Stimulated activated memory B cell treated with anti-CD40 and anti-IgM and Interleukin-4, amounts not matched to agents 10 μg/mL and 1 μg/mL and 100 μg/mL, for 72 hours (primary cell): ENCODE measurements at places on chromosomes 5 and 9.

DNA sequence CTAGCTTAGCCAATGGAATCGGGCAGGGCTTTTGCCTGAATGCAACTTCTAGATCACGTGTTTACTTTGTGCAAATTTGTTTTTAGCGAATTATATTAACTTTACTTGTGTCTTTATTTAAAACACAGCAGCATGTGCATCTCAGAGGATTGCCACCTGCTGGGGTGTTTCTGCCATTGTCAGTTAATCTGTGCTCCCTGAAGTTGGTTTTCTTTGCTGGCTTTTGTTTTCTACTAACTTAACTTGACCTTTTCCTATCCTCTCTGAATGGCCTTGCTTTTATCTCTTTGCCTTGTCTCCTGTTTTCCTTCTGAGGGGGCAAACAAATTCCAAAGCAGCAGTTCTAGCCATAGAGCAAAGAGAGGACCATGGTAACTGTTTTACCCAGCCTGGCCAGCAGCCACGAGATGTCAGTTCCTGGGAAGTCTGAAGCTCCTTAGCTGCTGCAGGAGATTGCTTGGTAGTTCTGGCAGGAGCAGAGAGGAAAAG is 67.6 kb downstream of the ARHGEF28 start:
- no peak for ATAC-seq

GRCh38 chr5:37064442-37064841 is 184.7 kb downstream of the CPLANE1 start:
- no peak for ATAC-seq

DNA sequence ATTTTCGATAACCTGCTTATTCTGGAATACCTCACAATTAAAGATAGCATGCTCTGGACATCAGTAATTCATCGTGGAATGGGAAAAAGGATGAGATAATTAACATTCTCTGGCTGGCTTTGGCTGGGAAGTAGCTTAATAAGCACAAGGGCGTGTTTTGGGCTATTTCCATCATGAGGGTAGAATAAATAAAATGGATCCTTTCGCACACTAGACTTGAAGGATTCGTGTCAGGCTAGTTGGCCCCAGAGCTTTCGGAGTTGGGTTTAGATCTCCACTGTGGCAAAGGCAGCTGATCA is 151.2 kb upstream of the ADRA1B start:
- ATAC-seq = no peak

- ATAC-seq = peak; percentile 71
Observed at GRCh38 chr5:178113141-178113787, at the start of gene N4BP3. N4BP3 (plus strand) TSS chr5:178113532; CDS start chr5:178119584, 6,052 bp downstream.

DNA sequence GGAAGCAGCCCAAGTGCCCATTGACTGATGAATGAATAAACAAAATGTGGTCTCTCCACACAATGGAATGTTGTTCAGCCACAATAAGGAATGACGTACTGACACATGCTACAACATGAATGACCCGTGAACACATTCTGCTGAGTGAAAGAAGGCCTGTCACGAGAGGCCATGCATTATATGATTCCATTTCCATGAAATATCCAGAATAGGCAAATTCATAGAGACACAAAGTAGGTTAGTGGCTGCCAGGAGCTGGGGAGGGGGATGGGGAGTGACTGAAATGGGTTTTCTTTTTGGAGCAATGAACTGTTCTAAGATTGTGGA is 41.4 kb downstream of the BICD2 start:
- ATAC-seq = no peak

DNA sequence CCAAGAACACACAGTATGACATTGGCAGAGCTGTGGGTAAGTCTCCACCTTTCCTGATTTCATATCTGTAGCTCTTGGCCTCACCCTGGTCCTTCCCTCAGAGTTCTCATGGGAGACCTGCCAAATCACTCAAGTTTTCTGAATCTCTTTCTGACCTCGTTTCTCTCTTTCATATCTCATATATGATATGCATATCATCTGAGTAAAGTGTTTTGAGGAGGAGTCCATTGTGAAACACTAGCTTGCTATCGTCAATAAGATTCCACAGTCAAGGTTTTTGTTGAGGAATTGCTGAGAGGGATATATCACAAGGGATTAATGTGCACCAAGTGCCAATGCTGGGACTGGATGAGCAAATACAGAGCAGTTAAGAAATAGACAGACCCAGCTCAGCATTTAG is 739.2 kb downstream of the BRINP1 start:
- ATAC-seq = no peak
